ENCODE measurements at places on chromosomes 4 and X.

DNA sequence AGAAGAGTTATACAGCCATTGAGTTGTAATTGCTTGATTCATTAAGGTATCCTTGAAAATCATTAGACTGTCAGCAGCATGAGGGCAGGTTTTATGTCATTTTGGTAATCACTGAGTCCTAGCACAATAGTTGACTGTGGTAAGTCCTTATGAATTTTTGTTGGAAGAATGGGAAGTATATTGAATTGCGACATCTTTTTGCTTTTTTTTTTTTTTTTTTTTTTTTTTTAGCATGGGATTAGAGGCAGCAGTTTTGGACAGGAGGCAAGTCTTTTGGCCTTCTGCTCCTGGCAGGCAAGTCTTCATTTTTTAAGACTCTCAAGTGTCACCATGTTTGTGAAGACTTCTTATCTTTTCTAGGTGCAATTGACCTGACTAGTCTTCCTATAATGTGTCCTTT is 29.7 kb downstream of the PRRG1 start:
- DNase-seq: no peak

DNA sequence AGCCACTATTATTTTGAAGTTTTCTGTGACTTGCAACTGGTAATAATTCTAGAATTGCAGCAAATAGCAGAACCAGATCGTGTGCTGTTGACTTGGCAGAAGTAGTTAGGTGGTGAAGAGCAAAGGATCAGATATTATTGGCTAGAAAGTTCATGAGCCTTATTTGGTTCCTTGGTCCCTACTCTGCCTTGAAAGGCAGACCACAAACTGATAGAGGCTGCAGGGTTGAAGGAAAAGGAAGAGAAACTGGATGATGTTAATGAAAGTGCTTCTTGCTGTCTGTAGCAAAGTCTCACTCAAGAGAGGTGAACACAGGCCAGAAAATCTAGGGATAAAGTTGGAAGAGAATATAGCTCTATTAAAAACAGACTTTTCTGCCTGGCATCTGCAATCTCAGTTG is 41.2 kb upstream of the RNF150 start:
- no peak for DNase-seq

DNA sequence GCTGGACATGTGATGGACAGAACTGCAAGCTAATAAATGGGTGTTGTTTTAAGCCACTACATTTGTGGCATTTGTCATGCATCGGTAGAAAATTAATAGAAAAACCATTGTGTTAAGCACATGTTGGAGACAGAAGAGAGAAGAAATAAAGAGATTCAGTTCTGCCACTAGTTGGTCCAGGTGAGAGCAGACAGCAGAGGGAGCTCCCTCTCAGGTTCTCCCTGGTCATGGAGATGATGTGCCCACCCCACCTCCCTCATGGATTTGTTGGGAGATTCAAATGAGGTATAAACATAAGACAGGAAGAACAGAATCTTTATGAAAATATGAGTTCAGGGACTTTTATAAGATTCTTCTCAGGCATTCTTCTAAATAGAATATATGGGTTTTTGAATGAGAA is 36.8 kb upstream of the OCIAD2 start:
- no peak for DNase-seq

DNA sequence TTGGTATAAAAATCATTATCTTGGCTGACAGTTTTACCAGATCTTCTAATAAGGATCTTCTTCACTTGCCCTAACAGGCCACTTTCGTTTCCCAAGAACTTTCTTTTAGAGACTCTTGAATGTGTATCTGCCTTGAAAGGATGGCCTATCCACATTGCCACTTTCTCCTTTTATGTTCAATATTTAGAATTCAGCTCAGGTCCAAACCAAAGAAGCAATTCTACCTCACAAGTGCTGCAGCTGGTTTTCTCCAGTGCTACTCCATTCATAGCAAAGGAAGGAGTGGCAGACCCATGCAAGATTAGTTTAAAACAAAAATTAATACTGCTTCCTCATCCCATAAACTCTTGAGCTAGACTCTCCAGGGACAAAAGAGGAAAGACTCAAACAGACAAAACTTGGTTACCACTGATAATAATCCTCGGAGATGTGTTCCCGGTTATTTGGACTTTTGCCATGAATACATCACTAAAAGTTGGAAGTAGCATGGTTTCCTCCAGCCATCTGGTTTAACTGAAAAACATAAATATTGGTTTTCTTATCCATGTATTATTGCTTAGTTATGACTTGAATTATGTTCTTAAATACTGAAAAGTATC is 401.8 kb downstream of the PABPC4L start:
- DNase-seq: no peak

GRCh38 chr4:113869743-113870375 is 108.3 kb upstream of the CAMK2D start:
- no peak for DNase-seq
